ENCODE measurements at places on chromosomes 5 and 9.

- no peak for DNase-seq
Observed at GRCh38 chr5:118883362-118883761, 105.0 kb downstream of the DTWD2 start.

- DNase-seq = no peak
Observed at GRCh38 chr9:89983411-89983810, 378.6 kb downstream of the GADD45G start.

DNA sequence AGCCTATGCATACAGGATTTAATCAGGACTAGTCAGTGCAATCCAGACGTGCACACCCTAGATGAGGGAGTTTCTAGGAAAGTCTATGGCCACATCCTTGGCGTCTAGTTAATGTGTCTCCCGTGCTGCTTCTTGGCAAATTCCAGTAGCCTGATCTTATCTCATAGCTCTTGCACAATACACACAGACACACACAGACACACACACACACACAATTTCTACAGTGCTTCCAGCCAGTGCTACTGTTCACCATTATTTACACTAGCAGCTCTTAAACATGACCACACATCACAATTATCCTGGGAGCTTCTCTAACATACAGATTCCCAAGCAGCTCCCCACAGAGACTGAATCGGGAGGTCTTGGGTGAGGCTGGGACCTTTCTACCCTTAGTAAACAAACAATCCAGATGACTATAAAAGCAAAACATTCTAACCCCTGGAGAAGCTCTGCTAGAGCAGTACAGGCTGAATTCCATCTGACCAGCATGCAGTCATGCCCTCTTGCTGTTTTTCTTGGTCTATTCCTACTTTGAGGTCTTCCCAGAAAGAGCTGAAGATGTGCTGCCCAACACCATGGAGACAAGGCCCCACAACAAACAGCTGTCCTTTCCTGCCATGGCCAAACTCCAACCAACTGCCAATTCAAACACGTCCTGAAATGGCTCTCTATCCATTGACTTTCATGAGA lies 236.6 kb downstream of the DEPDC1B start:
- DNase-seq = no peak

GRCh38 chr9:123174887-123175518 lies 93.4 kb downstream of the STRBP start:
- DNase-seq = no peak

DNA sequence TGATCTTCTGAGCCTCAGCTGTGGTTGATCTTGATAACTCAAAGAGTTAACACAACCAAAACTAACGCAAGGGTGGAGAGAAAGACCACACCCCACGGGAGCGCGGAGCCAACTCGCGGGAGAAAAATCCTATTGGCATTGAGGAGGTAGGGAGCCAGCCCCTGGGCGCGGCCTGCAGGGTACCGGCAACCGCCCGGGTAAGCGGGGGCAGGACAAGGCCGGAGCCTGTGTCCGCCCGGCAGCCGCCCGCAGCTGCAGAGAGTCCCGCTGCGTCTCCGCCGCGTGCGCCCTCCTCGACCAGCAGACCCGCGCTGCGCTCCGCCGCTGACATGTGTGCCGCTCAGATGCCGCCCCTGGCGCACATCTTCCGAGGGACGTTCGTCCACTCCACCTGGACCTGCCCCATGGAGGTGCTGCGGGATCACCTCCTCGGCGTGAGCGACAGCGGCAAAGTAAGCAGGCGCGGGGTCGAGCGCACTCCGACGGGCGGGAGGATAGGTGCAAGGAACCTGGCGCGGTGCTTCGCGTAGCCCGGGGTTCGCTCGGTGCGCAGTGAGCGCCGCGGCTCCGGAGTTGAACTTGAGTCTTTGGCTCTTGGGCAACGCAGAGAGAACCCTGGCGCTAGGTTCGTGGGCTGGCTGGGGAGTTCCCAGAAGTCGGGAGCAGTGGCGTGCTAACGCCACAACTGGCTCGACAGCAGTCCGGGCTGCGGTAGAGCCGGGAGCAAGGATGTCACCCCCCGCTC lies at the start of gene GDA:
TSS of gene GDA (plus strand) at position 210 of the 745 bp plus-strand sequence. CDS start at position 330, 120 bp downstream.
- DNase-seq = no peak
